ENCODE measurements at places on chromosomes 3 and 15.

- no peak for DNase-seq
These were observed 83.8 kb downstream of the APBA2 start for GRCh38 chr15:28969511-28970085.

- DNase-seq, result no peak
These were observed 147.3 kb upstream of the CDIN1 start for GRCh38 chr15:36432161-36432560.

DNA sequence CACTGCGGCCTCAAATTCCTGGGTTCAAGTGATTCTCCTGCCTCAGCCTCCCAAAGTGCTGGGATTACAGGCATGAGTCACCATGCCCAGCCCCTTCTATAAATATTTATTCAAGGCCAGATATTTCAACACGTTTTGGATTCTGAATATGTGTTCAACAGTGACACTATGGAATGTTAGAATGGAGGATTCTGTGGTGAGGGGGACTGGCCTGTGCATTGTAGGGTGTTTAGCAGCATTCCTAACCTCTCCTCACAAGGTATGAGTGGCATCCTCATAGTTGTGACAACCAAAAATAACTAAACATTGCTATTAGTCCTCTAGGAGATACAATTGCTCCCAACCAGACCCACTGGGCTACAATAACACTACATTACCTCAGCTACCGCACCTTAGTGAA, 104.0 kb upstream of the ATP10A start:
- no peak for DNase-seq

- DNase-seq, result peak; percentile 58
These were observed 866 bp downstream of the TNIK start for GRCh38 chr3:171459137-171459941.

GRCh38 chr3:41102053-41102556, 97.2 kb upstream of the CTNNB1 start:
- DNase-seq, result no peak

DNA sequence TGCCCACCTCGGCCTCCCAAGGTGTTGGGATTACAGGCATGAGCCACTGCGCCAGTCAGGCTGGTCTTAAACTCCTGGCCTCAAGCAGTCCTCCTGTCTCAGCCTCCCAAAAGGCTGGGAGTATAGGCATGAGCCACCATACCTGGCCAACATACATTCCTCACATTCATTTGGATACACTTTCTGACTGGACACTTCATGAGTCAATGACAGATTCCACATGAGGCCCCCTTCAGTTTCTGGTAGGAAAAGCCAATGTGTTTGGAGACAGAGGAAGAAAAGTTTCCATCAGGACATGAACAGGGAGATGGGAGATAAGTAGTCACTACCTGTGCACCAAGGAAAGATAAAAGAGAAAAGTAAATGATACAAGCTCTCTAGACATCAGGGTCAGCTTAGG, 49.4 kb upstream of the GSK3B start:
- no peak for DNase-seq

DNA sequence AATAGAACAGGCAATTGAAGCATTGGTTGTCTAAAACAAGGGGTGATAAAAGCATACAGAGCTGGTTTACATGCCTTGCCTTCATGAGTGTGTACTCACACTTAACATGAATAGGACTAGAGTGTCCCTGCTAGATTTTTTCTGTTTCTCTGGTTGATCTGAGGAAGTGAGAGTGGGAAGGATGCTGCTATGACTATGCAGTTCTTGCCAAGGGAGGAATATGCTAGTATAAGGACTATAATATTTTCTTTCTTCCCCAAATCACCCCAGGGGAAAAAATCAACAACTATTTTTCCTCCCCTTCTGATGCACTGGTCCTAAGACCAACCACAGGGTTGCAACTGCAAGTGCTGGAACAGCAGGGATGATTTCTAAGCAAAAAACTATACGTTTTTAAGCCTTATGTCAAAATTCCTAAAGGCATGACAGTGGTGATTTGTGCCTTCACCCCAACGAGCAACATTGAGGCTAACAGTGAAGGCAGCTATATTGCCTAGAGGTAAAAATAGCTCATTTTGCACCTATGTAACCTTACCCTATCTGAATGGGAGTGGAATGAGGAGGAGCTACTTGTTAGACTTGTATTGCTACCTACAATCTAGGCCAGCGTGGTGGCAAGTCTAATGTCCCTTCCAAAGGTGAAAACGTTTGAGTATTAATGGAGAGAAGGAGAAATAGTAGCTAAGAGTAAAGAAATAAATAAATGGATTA, 33.5 kb upstream of the USP8 start:
- no peak for DNase-seq

- DNase-seq, result no peak
These were observed 7.8 kb downstream of the DCBLD2 start for GRCh38 chr3:98893740-98894139.

DNA sequence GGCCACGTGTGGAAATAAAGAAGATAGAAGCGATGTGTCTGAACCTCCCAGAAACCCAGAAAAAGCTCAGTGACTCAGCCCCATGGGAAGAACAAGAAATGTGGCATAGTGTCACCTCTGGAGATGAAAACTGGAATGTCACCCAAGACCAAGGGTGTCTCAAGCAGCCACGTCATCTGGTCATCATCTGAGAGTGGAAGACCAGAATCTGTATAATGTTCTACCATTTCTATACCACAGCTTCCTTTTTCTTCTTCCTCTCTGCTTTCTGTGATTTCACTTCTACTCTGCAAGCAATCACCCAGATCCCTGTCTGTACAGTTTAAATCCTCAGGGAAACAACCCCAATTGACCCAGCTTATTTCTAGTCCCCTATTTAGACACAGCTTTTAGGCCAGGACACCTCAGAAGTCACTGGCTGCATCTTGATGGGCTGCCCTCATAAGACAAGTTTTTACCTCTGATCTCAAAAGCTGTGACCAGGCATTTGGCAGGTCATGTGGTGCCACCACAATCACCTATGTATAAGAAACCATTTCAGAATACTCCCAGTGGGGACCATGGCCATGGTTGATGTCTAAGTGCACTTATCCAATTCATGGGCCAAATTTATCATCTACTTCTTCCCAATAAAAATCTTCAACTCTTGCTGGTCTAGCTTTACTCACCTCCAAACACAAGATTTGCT, 278.5 kb upstream of the UMPS start:
- no peak for DNase-seq

DNA sequence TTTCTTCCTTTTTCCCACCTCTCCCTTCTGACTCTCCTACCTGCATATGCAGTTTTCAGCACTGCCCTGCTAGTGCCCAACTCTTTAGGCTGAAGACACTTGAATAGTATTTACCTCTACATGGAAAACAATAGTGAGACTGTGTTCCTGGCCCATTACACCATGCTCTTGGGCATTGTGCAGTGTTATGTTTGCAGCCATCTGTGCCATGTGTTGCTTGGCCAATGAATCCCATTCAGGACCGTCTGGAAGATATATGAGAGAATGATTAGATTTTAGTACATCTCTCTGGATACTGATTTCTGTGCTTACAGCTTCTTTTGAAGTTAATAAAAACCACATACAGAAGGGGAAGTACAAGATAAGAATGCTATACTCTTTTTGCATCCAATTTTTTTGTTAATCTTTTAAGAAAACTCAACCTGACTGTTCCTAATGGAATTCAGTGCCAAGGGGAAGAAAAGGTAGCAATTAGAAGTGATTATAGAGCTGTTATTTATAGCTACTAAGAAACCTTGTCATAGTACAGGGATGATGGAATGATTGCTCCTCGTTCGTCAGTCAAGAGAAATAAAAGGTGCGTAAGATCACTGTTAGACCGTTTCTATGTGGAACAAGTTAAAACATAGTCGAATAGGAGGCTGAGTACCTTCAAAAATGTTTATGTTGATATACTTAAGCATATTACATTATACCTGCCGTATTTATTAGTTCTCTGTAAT, 58.9 kb downstream of the TMEM41A start:
- no peak for DNase-seq

- DNase-seq, result no peak
These were observed 321.1 kb downstream of the ZIC1 start for GRCh38 chr3:147730284-147730683.

- DNase-seq, result peak; percentile 81
These were observed 4.6 kb upstream of the P2RY14 start for GRCh38 chr3:151282921-151283320.

- DNase-seq, result no peak
These were observed 28.0 kb upstream of the DCUN1D1 start for GRCh38 chr3:183008303-183008702.

DNA sequence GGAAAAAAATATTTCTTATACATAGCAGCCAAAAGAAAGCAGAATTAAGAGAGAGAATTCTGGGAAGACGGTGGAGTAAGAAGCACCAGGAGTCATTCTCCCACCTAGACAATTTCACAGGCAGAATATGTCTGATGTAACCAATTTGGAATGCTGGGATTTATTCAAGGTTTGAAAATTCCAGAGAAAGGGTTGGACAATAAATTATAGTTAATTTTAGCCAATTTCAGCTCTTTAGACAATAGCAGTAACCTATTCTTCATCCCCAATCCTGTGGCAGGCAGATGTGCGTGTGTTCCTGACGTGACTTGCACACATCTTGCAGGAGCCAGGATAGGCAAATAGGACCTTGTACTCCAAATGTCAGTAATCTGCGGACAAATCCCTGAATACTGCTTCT, 541.0 kb upstream of the NAALADL2 start:
- DNase-seq, result no peak

Measured in T47D (cell line).